ENCODE measurements at places on chromosomes 7 and 10.

DNA sequence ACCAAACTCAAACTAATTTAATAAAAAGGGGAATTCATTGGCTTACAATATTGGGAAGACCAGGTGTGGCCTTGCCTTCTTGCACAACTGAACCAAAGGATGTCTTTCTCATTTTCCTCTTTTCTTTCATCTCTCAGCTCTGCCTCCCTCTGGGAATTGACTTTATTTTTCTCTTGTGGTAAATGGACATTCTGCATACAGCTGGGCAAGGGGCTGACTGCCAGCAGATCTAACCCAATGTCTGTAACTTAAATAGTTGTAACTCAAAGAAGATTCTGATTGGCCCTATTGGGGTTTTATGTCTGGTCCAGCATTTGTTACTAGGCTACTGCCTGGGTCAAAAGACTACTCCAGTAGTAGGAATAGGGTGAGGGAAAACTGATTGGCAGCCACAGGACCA is 15.3 kb downstream of the PTTG1IP2 start:
- no peak for DNase-seq

DNA sequence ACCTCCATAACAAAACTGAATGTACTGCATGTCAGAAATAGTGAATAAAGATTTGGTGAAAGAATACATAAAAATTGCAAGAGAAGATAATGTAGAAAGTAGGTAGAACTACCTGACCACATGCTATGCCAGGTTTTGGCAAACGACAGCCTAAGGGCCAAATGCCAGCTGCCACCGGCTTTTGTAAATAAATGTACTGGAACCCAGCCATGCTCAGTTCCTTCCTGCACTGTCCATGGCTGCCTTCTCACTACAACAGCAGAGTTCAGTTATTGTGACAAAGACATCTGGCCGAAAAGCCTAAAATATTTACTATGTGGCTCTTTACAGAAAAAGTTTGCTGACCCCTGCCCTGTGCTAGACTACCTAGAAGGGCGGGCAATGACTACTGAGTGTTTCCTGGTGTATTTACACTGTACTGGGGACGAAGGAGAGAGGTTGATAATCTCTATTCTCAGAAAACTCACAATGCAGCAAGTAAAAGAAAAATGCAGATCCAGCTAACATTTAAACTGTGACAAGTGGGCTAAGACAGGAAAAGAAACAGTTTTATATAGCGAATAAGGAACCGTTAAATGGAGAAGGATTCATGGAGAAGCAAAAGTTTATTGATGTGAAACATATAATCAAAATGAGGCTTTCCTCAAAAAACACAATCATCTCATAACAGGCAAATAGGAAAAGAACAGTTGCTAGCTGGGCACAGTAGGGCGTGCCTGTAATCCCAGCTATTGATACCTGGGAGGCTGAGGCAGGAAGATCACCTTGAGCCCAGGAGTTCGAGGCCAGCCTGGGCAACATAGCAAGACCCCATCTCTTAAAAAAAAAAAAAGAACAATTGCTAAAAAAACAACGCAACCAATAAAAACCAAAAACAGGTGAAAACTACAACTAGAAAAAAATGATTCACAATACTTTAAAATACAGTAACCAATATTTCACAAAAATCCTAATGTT is 13.7 kb downstream of the KIN start:
- DNase-seq: no peak

GRCh38 chr10:13971601-13972475 is 358.9 kb downstream of the FRMD4A start:
- DNase-seq: no peak

DNA sequence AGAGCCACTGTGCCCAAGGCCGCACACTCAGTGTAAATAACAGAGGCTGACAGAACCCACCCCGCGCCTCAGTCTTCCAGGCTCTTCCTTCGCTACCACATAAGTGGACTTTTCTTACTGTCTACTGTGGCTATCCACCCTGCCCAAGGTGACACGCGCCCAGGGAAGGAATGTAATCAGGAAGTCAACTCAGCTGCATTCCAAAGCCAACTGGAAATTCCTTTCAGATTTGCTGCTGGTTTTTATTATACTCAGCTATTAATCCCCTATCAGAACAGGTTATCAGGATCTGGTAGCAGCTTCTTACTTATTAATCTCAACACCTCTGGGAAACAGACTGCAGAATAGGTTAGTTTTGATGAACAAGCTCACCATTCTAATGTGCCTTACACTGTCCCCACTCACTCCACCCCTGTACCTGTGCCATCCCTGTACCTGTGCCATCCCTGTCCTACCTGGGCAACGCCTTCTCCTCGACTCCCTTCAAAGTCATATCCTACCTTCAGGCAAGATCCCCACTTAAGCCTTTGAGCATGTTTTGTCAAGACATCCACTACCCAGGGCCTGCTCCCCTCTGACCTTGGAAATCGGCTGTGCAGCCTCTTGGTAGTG is 90.7 kb downstream of the NHLRC2 start:
- no peak for DNase-seq

GRCh38 chr7:140672382-140673062 is at the start of gene ADCK2:
ADCK2 (plus strand) TSS chr7:140672945; CDS start chr7:140673331, 386 bp downstream.
- peak; percentile 16 for DNase-seq

GRCh38 chr10:42950606-42951485 is 126.0 kb upstream of the RET start:
- DNase-seq: no peak

DNA sequence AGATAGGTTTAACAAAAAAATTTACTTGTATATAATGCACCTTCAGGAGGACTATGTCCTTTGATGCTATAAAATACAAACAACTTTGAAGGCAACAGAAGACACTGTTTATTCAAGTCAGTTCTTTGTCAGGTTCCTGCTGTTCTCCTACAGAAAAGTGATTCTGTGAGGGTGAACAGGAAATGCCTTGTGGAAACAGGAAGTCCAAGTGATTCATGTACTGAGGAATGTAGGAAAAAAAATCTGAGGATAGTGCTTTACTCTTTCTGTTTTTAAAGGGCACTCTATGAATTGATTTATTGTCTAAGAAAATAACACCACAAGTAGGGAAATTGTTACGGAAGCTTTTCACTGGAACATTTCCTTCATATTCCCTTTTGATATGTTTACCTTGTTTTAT is 171.9 kb downstream of the HDAC9 start:
- DNase-seq: no peak

DNA sequence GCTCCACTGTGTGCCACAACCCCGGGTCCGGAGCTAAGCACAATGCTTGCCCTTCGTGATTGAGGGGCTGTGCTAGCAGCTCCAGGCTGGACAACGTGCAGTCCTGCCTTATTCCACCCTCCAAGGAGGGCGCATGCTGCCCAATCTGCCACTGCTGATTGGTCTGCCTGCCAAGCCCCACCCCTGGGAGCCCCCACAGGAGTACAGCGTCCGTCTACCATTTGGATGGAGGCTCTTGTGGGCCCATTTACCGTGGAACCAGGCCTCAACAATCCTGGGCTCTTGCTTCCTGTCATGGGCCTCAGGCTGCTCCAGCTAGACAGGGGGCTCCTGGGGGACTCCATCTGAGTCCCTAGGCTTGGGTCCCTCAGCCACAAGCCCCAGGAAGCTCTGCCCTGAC is 173.3 kb downstream of the SLIT1 start:
- no peak for DNase-seq

DNA sequence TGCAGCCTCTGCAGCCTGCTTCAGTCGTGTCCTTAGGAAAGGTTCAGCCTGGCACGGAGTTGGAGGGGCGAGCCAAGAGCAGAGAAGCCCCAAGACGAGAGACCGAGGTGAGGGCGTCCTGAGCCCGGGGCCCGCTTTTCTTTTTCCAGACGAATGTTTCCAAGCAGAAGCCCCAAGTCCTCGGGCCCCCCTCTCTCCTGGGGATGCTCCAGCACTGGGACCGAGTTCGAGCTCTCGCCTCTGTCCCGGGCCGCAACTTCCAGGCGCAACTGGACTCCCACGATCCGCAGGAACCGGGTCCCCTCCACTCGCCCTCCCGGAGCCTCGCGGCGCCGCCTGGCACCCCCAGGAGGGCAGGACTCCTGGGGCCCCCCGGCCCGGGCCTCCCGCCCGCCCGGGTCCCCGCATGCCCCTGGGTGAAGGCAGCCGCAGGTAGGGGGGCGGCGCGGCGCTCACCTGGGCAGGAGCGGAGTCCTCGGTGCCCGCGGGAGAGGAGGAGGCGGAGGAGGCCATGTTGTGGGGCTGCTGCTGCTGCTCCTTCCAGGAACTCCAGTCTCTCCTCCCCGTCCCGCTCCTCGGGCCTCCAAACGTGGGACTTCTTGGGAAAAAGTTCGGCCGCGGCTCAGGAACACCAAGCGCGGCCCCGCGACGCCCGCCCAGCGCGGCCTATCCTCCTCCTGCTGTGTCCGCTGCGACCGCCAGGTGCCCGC is 45.3 kb upstream of the CDK1 start:
- peak; percentile 1 for DNase-seq

GRCh38 chr7:130959743-130960207 is 225.8 kb upstream of the KLF14 start:
- no peak for DNase-seq

DNA sequence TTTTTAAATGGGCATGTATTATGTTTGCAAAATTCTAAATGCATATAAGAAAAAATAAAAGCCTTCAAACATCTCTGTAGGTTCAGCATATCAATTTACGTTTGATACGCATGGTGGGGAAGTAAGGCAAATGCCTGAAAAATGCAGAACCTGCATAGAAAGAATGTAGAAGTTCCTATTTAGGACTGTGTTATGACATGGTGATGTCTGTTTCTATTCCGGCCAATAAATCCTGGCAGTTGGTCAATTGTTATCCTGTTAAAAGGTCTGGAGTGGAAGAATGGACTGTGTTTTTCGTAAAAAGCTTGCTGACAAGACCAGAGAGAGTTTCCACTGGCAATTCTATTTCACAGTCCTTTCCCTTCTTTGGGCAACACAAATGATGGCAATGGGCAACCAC is 49.6 kb upstream of the CAV2 start:
- no peak for DNase-seq

DNA sequence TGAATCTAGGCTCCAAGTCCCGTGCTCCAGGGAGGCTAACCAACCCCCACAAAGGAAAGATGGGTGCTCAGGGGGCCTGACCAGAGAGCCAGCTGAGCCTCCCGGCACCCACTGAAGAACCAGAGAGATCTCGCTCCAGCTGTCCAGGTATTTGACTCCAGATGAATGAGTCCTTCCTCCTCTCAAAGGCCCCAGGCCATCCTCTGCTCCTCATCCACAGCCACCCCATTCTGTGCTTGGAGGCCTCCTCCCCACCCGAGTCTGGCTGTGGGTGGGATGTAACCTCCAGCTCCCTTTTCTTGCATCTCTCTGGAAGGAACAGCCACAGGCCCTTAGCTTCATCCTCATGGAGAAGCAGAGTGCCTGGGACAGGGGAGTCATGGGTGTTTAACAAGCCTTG is 44.6 kb downstream of the VSTM4 start:
- no peak for DNase-seq

GRCh38 chr7:134856091-134856490 is 76.7 kb downstream of the CALD1 start:
- no peak for DNase-seq

DNA sequence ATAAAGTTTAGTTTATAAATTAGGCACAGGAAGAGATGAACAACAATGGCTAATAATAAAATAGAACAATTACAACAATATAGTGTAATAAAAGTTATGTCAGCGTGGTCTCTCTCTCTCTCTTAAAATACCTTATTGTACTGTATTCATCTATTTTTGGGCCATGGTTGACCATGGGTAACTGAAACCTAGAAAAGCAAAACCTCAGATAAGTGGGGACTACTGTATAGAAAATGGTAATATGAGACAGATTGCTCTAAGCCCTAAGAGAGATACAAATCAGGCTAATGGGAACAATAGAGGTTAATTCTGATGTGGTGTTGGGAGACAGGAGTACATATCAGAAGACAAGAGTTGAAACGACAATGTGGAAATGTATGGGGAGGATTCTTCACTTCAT is 86.2 kb downstream of the ZNF365 start:
- DNase-seq: no peak

DNA sequence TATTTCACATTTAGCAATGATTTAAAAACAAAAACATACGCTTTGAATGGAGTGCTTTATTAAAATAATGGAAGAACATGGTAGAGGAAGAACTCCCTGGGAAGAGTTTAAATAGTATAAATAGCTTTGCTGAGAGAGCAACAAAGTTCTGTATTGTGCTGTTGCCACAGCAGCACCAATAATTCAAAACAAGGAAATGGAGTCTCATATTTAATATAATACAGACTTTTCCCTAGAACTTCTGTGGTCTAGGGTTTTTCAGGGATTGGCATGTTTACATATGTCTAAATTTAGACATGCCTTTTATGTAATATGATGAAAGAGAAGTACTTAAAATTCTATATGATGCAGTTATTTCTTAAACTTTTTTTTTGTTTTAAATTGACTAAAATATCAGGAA is 217.2 kb upstream of the HDAC9 start:
- no peak for DNase-seq

- DNase-seq: peak; percentile 9
Observed at GRCh38 chr10:103661198-103661950, 167.9 kb downstream of the NEURL1 start.

DNA sequence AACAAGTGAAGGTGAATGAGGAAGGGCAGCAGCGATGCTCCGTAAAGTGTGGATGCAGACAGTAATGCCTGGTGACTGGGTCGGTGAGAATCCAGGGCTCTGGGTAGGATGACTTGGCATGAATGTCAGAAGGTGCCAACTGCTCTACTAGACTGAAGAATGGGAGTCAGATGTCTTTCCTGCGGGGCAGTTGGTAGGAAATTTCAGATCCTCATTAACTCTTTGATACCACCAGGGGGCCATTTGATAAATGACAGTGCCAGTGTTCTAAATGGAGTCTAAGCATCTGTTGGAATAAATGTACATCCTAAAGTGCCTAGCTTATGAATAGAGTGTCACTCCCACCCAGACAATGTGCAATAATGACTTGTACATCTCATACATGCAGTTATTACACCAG is 462.0 kb downstream of the GRM8 start:
- no peak for DNase-seq

DNA sequence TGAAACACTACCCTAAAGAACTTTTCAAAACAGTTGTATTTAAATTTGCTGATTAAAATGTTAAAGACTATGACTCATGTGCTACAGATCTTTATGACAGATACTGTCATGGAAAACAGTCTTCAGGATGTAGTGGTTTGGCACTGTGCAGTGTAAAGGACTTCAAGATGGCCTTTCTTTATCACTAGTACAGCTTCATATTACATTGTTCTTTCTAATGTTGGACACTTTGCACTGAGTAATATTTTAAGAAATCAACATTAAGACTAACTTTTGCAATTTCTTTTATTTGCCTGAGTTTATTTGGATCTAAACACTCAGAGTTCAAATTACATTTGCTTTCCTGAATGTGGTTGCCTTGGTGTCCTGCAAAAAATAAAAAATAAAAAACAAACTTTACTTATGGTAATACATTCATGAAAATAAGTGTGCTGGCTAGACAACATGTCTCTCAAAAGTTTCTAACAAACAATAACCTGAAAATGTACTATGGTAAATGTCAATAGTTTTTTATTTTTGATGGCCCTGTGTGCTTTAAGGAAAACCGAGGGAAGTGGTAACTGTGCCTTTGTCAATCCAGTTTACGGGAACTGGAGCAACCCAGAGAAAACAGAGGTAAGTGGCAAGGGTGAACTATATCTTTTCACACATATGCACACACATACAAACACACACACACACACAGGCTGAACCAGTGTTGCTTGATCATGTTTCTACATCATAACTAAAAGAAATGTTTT is 85.9 kb upstream of the PLXDC2 start:
- DNase-seq: no peak

All from stimulated activated CD8-positive, alpha-beta memory T cell treated with anti-CD3 and anti-CD28 coated beads, Interleukin-15, amount 100 ng/mL, for 4 hours (primary cell).